ENCODE measurements at places on chromosomes 4 and X.

DNA sequence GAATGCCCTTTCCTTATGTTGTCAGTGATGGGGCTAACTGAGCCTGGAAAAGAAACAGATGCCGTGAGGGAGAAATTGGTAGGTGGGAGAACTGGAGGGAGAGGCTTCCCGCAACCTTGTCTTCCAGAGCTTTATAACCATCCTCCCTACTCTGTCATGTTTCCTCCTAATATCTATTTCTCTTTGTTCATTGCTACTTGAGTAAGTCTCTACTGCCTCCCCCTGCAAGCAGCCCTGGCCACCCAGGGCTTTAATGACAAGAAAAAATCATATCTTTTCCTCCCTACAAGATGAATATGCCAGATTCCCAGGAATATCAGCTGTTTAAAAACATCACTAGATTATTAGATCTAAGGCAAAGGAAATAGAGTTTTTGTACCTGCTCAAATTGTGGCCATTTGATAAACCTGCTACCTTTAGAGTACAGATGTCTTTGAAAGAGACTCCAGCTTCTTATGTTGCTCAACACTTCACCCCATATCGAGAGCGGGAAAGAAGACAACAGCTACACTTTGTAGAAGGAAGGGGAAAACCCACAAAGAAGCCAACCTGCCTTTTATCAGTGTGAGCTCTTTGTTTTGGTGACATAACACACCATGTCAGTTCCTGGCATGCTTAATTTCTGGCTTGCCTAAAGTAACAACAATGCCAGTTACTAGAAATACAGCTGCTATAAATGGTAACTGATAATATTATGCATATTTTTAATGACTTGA is 186.6 kb upstream of the LEF1 start:
- no peak for DNase-seq

DNA sequence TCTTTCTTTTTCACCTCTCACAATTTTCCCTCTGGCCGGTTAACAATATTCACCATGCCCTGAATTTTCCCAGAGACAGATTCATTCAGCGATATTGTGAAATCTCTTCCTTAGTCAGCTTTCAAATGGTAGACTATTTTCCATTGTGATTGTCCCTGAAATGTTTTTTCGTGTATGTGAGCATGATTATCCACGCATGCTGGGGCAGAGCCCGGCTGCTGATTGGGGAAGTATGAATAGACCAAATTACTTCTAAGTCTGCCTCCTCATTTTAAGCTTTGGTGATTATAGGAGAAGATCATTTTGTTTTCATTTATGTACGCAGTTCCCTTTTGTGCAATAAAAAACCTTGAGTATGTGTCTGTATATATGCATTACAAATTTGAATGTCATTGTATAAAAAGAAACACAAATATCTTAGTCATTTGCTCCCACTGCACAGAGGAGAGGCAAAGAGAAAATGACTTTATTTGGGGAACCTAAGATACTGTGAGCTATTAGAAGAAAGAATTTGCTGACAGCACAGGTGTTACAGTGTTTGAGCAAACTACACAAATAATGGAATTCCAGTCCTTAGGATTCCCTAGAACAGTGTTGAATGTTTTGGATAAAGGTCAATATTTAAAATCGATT is 11.3 kb downstream of the DTHD1 start:
- no peak for DNase-seq

- peak; percentile 64 for DNase-seq
Measured at GRCh38 chrX:47595716-47596251, 13.5 kb downstream of the TIMP1 start.

- no peak for DNase-seq
Measured at GRCh38 chrX:49176421-49177326, 5.0 kb downstream of the PLP2 start.

- peak; percentile 42 for DNase-seq
Measured at GRCh38 chrX:100645106-100645505, 1.1 kb downstream of the SRPX2 start.

DNA sequence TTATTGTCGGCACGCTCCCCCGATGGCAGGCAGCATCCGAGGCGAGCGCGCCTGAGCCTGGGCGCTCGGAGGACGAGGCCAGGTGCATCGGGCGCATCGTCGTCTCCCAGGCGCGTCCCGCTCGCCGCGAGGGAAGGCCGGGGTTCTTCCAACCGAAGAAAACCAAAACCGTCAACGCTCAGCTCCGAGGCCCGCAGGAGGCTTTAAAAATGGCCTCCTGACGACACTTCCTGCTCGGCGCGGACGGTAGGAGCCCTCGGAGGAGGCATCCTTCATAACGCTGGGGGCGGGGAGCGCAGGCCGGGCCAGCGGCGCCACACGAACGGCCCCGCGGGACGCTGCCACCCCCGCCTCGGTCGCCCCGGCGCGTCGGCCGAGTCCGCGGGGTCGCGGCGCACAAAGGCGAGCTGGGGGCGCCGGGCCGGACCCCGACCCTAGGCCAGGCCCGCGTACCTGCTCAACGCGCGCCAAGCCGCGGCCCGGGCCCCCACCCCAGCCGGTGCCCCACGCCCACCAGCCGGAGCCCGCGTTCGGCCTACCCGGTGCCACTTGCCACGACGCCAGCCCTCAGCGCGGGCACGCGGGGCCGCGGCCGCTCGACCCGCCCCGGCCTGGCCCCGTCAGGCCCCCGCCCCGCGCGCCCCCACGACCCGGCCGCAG is 501 bp downstream of the ZNF518B start:
- DNase-seq: peak; percentile 73

GRCh38 chrX:9758021-9758638 is 7.5 kb downstream of the GPR143 start:
- no peak for DNase-seq

DNA sequence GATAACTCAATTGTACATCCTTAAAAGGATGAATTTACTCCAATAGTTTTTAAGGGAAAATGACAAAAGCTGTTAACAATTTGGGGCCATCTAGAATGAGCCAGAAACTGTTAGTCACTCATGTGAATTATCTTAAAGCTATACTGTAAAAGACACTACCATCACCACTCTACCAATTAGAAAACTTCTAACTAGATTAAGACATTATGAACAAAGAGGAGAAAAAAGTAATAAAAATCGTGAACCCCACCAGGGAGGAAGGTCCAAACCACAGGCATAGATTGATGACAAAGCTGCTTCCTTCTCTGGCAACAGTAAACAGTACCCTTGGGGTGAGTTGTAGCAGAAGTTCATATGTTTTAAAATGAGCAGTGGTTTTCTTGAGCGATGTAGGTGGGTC is 106.1 kb downstream of the PDGFC start:
- DNase-seq: peak; percentile 29

GRCh38 chr4:15936495-15936894 is 2.0 kb downstream of the FGFBP1 start:
- no peak for DNase-seq

GRCh38 chrX:68190799-68191198 is 242.5 kb downstream of the OPHN1 start:
- DNase-seq: no peak

GRCh38 chrX:115425359-115425758 is 135.6 kb upstream of the PLS3 start:
- DNase-seq: no peak

GRCh38 chr4:27463816-27464215 is 603.2 kb downstream of the STIM2 start:
- peak; percentile 19 for DNase-seq

GRCh38 chr4:6379767-6380745 is 92.4 kb downstream of the PPP2R2C start:
- no peak for DNase-seq

DNA sequence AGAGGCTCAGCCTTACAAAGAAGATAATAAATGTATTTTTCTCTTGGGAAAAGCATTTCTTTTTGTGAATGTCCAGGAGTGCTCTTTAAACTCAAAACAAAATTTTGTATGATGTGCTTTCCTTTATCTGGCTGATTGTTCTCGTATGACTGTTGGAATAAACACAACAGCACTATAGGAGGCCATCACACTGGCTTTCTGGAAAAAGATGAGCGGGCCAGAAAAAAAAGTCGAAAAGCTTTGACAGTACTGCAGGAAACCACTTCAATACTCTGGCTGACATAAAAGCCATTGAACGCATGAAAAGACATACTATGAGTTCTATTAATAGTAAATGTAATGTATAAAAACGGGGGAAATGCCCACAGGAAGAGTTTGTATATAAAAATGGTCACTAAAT is 64.7 kb upstream of the CTSO start:
- no peak for DNase-seq

DNA sequence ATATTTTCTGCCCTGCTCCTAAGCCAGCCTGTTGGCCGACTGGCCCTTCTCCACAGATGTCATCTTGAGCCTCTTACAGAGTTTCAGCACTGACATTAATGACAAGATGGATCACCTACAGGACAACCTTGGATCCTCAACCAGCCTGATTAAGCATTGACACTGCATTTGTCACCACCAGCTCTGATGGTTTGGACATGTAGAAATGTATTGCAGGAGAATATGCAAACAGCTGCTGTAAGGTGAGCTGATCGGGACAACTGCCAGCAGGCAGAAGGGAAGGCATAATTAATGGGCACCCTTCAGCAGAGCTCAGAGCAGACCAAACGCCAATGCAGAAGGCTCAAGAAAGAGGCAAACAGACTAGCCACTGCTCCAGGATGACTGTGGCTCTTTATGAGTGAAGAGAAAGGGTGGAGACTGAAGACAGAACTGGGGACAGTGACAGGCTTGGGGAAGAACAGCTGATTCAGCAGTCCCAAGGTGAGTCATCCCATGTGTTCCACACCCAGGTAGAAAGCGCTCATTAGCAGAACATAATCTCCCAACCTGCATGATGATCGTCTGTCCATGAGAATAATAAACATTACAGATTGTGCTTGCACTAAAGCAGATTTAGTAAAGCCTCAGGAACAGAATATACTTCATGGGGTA is 6.7 kb downstream of the CORIN start:
- DNase-seq: no peak

- DNase-seq: no peak
Measured at GRCh38 chr4:69831646-69832325, 28.2 kb downstream of the SULT1E1 start.

- DNase-seq: peak; percentile 67
Measured at GRCh38 chr4:168524006-168524405, 27.2 kb downstream of the PALLD start.

DNA sequence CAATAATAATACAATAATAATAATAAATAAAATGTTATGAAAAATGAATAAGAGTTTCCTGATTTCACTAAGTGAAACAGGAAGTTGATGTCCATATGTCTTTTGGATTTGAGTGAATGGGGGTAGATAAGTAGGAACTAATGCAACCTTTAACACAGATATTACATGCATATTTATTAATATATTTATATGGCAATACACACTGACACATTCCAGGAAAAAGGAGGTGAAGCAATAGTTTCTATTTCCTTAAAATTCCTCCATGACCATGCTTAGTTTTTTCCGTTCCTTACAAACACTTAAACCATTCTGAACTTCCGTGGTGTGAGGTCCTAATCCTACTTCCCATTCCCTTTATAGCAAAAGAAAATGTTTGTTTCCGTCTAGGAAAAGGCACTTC is 48.3 kb downstream of the ATXN3L start:
- DNase-seq: no peak

DNA sequence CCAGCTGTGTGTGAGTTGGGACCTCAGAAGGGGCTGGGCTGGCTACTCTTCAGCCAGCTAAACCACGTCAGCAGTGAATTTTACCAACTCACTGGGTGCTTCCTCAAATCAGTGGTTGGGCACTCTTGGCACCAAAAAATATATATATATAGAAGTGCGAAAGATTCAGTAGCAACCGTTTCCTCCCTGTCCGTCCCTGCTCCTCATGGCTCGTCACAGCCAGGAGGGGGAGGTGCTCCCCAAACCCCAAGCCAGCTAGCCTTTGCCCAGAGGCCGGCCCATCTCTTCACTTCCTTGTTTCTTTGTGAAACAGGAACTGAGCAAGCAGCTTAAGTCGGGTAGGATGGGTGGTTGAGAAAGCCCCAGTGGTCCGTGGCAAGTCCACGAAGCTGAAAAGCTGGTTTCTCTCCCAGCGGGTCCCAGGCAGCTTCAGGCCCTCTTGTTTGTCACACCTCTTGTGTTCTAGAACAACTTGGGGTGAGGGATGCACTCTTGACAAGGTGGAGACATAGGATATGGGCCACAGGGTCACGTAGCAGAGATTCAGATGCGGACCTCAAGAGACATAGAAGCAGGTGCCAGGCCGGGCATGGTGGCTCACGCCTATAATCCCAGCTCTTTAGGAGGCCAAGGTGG is 6.8 kb upstream of the SASH3 start:
- DNase-seq: no peak

DNA sequence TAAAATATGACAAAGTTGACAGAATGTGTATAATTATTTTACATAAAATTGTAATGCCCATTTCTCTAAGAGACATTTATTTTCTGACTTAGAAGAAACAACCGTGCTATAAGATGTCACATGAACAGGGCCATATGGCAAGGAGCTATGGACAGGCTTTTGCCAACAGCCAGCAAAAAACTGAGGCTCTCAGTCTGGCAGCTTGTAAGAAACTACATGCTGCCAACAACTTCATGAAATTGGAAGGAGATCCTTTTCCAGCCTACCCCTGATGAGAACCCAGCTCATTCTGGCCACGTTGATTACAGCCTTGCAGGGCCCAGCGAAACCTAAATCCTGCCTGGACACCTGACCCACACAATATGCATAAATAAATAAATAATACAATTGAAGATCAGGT is 250.3 kb upstream of the ARSJ start:
- DNase-seq: no peak

DNA sequence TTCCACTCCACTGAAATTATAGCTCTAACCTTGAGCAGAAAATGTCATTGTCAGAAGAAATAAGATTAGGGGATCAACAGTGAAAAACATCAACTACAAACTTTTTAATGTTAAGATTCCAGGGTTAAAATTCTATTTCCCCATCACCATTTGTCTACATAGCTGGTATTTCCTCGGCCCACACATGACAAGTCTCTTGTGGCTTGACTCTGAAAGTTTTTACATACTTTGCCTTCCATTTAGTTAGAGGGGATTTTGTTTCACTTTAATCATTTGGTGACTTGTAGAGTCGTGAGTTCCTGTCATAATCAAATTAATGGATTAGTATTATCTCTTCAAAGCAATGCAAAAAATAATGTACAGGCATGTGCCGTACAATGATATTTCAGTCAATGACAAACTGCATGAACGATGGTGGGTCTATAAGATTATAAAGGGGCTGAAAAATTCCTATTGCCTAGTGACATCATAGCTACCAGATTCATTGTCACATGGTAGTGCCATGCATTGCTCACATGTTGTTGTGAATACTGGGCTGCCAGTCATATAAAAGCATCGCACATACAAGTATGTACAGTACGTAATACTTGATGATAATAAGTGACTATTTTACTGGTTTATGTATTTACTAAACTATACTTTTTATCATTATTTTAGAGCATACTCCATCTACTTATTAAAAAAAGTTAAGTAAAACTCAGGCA is 72.0 kb downstream of the ING2 start:
- DNase-seq: peak; percentile 8

All from fibroblast of skin of scalp (primary cell).